ENCODE measurements at places on chromosomes 7 and 10.

DNA sequence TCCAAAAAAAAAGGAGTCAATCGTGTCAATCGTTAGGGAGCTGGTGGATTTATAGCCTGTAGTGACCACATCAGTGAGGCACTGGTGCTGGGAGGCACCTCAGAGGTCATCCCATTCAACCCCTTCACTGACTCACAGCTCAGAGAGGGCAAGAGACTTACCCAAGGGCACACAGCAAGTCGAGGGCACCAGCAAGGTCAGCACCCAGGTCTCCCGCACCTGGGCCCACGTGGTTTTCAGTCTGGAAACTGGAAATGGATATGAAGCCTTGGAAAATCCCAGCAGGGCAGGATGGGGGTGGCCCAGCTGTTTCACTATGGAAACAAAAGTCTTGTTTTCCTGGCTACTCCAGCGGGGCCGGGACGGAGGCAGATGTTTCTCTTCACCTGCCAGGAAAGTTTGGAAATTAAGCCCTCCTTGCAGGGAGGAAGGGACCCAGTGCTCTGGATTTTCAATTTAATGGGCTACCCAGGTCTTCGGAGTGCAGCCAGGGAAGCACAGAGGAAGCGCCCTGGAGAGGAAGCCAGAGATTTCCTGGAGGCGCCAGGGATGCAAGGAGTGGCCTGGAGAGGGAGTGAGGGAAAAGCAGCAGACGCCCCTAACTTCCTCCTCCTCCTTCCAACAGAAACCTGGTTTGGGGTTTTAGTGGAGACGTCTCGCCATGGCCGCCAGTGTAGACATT, 157.2 kb upstream of the TNRC18 start:
- no peak for DNase-seq

GRCh38 chr10:104183682-104184081, 48.5 kb downstream of the CFAP43 start:
- no peak for DNase-seq

- DNase-seq = no peak
Measured at GRCh38 chr10:34538281-34538829, 276.7 kb downstream of the PARD3 start.

- DNase-seq = no peak
Measured at GRCh38 chr10:119281581-119282071, 74.3 kb downstream of the GRK5 start.

DNA sequence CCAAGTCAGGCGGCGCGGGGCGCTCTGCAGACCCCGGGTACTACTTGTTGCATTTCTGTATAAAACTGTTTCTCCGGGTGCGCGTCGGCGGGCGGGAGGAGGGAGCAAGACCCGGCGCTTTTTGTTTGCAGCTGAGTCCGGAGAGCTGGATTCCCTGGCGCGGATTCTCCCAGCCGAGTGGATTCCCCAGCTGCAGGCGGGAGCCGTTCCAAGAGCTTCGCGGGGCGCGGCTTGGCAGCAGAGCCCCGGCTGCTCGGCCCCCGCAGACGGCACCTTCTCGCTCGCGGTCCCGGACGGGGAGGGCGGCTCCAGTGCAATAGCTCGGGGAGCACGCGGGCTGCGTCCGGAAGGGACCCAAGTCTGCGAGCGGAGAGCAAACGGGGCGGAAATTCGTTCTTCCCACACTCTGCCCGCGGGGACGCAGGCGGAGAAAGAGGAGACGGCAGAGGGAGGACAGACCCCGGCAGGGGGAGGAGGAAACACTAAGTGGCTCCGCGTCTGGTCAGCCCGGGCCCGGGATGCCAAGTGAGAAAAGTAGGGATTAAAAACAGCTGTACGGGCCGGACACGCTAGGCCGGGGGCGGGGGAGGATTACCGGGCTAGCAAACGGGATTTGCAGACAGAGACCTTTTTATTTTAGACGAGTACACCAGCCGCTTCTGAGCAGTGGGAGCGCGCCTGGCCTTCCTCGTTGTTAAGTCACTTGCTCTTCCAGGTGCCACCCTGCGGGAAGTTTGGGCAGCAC, at the start of gene TRIL:
TSS of gene TRIL (minus strand) at position 96 of the 745 bp plus-strand sequence. CDS start 284 bp downstream, outside the sequence.
- peak; percentile 12 for DNase-seq

GRCh38 chr10:78148961-78149612, 115.4 kb downstream of the RPS24 start:
- no peak for DNase-seq

DNA sequence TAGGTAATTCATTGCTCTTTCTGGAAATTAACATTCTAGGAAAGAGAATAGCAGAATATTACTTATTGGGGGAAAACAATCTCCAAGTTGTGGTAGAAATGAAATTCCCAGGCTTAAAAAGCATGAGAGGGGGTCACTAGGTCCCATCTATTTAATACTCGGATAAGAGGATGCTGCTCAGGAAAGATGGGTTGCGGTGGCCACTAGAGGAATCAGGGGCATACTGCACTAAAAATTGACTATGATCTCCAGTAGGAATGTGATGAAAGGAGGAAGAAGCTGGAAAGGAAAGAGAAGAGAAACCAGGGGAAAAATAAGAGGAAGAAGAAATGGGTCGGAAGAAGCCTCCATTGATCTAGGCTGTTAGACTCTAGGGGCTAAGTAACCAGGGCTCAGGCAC, 192.8 kb downstream of the GPAM start:
- DNase-seq = no peak

Data from activated CD4-positive, alpha-beta T cell treated with anti-CD3 and anti-CD28 coated beads for 48 hours (primary cell).